Stimulated activated effector memory CD8-positive, alpha-beta T cell treated with anti-CD3 and anti-CD28 coated beads, Interleukin-12 subunit alpha, Interleukin-12 subunit beta, amount 100 ng/mL, for 72 hours (primary cell): ENCODE measurements at places on chromosomes 11 and 22.

DNA sequence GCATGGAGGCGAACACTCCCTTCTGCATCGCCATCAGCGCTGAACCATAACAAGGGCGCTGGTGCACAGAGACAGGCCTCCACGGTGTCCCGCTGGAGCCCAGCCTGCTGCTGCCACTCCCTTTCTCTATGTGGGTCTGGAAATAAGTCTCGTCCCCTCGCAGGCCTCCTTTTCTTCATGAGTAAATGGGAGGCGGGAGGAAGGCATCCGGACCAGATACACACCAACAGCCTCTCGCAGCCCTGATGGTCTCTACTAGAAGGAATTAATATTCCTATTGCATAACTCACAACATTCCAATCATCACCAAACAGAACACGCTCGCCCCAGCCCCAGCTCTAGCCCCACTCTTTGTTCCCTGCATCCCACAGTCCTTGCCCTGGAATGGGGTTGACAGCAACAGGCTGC is 14.9 kb downstream of the RASD2 start:
- DNase-seq: no peak

- no peak for DNase-seq
Measured at GRCh38 chr11:116096272-116096995, 592.2 kb upstream of the CADM1 start.

DNA sequence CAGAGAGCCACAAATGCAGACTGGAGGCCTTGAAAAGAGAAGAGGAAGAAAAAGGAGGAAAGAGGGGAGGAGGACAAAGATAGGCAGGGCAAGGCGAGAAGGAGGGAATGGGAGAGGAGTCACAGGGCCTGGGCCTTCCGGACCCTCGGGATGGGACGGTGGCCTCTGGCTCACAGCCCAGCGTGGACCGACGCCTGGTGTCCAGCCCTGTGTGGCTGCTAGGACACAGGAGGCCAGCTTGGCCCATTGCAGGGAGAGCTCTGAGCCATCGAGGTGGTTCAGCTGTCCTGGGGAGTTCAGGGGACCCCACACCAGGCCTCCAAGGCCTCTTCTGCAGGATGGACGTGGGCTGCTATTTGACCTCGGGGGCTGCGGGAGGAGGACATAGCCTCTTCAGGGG is 9.4 kb downstream of the MYO7A start:
- DNase-seq: no peak

GRCh38 chr11:9765320-9766101 is 101.6 kb downstream of the SWAP70 start:
- DNase-seq: no peak

DNA sequence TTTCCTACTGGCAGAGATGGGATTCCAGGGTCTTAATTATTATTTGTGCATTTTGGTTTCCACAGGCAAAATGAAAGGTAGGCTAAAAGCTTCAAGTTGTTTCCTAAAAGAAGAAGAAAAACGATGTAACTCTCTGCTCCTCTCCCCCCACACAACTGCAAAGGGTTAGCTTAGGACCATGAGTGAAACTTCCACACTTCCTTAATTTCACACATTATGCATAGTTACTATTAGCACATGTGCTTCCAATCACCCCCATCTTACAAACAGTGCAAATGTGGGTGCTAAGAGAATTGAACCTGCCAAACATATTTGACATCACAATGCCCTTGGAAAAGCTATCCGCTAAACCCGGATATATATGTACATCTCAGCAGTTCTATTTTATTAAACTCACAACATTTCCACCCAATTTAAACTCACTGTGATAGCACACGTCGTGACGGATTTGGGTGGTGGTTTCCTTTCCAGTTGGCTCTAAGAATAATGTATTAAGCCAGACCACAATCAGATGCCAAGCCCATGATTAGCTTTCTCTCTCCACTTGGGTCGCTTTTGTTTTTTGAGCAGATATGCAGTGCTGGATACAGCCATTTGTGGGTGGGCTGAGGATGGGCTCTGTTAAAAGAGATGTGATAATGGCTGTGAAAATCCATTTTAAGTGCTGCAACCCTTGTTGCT is 245.0 kb upstream of the POU2AF2 start:
- no peak for DNase-seq

- DNase-seq: no peak
Measured at GRCh38 chr11:113234888-113235287, 79.5 kb upstream of the TTC12 start.

- peak; percentile 57 for DNase-seq
Measured at GRCh38 chr11:102940714-102941588, 14.6 kb downstream of the MMP13 start.
